ENCODE measurements at places on chromosomes 7 and 10.

DNA sequence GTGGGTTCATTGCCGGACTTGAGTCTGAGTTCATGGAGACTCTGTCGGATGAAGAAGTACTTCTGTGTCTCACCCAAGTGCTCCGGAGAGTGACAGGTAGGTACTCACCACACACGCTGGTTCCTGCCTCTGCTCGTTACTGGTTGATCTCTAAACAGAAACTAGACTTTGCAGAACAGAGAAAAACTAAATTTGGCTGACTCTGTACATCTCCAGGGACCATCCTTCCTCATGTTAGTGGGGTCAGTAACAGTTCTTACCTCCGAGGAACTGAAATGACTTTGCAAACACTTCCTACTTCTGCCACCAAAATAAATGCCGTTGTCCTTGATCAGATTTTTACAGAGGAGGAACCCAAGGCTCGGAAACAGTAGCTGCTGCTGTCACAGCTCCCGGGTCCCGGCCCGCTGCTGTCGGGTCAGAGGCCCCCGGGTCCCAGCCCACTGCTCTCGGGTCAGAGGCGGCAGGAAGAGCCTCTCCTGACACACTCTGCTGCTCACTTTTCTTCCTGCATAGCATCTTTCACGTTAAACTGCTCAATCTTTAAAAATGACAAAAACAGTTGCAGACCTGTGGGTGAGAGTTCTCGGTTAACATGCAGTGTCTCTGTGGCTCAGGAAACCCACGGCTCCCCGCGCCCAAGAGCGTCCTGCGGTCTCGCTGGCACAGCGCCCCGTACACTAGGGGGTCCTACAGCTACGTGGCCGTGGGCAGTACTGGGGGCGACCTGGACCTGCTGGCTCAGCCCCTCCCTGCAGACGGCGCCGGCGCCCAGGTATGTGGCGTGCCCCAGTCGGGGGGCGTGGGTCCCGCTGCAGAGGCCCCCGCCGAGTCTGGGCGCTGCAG lies 4.8 kb upstream of the MTG1 start:
- no peak for DNase-seq

DNA sequence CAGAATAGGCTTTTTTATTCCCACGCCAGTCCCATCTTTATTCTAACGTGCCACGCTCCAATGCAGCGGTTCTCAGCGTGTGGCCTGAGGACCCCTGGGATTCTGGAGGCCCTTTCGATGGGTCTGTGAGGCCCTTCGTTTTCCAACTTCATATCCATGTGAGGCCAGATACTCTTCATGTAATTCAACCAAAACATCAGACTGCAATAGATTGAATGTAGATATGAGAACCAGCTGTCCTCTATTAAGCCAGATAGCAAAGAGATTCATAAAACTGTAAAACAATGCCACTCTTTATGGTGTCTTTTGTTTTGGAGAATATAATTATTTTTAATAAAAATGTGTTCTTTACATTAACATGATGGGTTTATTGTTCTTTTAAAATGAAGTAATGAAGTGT lies 53.2 kb upstream of the KMT2C start:
- no peak for DNase-seq

GRCh38 chr7:128027485-128027980 lies 3.7 kb downstream of the LRRC4 start:
- peak; percentile 58 for DNase-seq

GRCh38 chr7:143416565-143417149 lies 8.0 kb upstream of the EPHA1 start:
- DNase-seq = peak; percentile 62

DNA sequence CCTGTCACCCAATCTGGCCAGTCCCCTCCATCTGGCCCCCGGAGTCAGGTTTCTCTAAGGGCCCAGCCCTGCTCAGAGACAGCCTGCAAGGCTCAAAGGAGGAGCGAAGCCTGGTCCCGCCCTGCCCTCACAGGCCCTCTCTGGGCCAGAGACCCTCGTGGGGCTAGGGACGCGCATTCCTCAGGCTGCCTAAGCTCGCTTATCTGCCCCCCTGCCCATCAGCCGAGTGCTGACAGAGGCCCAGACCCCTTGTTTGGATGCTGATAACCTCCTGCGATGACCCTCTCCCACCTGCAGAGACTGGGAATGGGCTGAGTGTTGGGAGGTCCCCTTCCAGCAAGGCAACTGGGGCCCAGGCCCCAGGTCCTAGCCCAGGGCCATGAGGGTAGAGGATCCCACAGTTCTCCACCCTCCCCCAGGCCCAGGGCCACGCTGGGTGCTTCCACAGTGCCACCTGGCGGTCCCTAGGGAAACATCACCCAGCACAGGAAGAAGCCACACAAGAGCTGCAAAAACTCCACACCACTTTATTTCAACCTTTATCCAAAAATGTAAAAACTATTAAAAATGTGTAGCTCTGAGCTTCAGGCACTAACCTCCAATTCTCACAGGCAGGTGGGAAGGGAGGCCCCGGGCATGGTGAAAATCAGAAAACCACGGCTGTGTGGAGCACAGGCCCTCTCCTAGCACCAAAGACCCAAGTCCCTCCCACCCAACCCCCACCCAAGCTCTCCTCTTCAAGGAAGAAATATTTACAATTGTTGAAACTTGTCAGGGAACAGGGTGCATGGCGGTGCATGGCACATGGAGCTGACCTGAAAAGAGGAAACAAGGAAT lies 2.2 kb downstream of the NPM3 start:
- peak; percentile 64 for DNase-seq

DNA sequence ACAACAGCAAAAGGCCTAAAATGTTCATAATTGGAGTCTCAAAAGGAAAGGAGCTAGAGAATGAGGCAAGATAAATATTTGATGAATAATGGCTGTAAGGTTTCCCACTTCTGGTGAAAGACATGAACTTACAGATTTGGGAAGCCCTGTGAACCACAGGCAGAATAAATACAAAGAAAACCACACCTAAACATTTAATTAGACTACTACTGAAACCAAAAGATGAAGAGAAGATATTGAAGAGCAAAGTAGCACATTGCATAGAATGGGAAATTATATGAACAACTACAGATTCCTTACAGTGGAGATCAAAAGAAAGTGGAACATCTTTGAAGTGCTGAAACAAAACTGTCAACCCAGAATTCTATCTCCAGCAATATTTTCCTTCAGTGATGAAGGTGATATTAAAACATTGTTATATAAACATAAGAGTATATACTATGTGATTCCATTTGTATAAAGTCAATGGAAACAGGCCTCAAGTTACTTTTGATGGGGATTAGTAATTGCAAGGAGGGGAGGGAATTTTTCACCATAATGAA lies 191.3 kb upstream of the KAT6B start:
- no peak for DNase-seq

- no peak for DNase-seq
Observed at GRCh38 chr7:158814637-158815036, 14.7 kb downstream of the ESYT2 start.

DNA sequence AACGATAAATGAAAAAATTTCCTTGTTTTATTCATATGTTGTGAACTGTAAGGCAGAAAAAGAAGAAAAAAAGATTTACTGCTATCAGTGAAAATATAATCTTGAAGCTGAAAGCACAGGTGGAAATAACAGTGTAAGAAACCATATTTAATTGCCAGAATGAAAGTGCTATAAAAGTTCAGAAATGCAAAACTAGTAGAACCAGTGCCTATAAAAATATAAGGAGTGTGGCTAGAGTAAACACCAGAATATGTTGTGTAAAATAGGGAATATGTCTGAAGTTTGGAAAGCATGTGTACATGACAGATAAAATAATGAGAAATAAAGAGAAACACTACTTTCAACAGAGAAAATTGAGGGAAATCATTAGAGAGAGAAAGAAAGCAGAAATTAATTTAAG lies 350.5 kb upstream of the NPSR1 start:
- no peak for DNase-seq

- DNase-seq = peak; percentile 79
Observed at GRCh38 chr7:137880432-137880831, 33.7 kb upstream of the DGKI start.

- DNase-seq = peak; percentile 10
Observed at GRCh38 chr10:10490581-10490980, 527.1 kb upstream of the CELF2 start.
